NCI-H526 (cell line): ENCODE measurements at places on chromosomes 7 and 10.

DNA sequence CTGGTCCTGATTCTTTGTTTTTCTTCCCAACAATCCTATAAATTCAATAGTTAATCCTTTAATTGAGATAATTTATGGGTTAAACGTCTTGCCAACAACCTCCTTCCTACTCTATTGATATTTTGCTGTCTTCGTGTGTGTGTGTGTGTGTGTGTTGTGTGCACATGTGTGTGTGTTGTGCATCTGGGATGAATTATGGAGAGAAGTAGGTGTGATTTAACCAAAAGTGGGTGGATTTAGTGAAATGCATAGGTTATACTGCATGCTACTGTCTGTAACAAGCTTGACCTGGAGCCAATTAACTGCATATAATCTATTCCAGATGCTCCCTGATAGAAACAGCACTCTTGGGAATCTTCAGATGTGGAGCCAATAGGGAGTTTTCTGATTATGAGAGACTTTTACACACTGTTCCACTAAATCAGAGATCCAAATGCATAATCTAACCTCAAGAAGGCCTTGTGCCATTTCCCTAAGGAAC is 61.2 kb downstream of the SEMA3D start:
- no peak for DNase-seq

DNA sequence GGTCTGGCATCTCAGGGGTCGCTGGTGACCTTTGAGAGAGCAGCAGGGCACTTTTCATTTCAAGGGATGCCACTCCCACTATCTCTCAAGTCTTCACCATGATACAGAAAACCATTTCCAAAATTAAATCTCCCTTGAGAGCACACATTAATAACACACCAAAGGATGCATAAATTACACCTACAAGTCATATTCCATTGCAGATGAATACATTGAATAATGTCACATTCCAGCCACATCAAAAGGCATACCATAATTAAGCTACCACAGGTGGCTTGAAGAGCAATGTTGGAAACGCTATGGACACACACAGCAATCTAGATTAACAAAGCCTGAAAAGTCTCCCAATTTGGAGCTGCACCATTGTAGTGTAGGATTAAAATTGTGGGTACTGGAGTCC is 353.3 kb upstream of the ZMIZ1 start:
- no peak for DNase-seq

GRCh38 chr10:61869774-61870525 is 31.5 kb upstream of the ARID5B start:
- DNase-seq, result no peak

- no peak for DNase-seq
These were observed 318.3 kb upstream of the ZMIZ1 start for GRCh38 chr10:78750418-78750817.

- DNase-seq, result no peak
These were observed 387.1 kb downstream of the INHBA start for GRCh38 chr7:41315764-41316163.

DNA sequence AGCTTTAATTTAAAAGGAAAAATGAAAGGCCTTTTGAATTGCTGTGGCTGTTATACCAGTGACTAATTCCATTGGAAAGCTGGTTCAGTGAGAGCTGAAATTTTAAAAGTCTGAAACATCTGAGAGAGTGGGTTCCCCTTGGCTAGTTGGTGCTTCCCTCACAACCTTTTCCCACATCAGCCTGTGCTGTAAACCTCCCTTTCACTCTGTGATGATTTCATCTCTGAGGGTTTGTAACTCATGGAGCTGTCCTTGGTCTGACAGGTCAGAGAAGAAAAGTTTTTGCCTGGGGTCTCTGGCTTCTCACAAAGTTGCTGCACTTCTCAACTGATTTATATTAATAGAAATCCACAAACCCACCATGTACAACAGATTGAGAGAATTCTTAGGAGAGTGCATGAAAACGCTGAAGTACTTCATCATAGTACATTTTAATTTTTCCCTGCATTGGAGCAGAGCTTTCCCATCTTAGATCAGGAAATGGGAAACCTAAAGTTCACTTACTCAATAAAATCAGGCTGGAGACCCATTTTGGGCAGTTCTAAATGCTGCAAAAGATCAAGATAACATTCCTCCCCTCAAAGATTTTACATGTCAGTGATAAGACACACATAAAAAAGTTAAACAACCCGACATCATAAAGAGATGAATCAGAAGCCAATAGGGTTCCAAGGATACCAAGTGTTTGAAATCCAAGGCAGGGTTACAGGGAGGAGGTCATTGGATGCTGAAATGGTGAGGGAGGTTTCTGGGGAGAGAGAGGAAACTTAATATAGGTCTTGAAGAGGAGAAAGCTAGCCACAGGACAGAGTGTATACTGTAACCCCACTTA is 157.0 kb upstream of the MKLN1 start:
- DNase-seq, result no peak

GRCh38 chr7:127833641-127834040 is 181.6 kb downstream of the SND1 start:
- no peak for DNase-seq

- DNase-seq, result no peak
These were observed 302.3 kb upstream of the AUTS2 start for GRCh38 chr7:69295977-69296376.

DNA sequence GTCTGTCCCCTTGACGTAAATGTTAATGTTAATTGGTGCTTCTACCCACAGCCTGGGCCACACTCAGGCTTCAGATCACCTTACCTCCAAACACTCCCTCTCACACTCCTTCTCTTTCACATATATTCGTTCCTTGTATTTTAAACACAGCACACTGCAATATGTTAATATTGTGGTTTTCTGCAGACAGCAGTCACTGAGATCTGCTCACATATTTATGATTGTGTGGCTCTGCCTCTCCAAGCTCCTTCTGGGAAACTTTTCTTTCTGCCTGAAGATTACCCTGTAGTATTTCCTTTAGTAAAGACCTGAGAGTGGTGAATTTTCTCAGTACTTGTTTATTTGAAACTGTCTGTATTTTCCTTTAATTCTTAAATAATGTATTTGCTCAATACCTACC is 104.7 kb downstream of the VWC2 start:
- DNase-seq, result peak; percentile 76

DNA sequence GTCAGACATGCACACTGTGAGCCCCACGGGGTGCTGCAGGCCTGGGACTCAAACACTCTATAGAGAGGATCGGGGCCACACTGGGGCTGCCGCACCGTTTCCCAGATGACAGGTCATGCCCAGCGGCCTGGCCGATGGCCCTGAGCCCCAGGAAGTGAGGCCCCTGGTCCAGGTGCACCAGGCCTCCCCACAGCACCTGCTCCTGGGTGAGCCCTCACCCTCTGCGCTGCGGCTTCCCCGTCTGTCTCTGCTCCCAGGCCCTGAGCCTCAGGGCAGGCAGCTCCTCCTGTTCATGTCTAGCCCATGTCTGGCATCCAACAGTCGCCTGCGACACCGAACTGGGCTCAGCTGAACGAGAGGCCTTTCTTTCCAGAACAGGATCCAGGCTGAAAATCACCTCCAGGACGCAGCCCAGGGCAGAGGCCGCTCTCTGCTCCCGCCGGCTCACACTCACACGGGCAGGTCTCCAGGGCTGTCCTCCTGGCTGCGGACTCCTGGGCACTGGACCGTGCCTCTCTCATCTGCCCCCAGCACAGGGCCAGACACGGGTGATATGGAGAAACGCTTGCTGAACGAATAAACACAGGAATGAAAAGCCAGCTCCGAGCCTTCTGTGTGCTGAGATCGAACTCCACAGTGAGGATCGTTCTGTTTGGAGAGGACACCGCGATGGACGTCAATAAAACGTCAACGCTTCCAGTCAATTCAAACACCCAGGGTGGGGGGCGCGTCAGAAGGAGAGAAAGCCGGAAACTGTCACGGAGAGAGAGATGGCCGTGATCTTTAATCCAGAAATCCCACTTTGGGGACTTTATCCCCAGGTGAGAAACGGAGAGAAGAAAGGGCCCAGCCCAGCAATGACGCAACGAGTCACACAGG is 202.4 kb downstream of the ELFN1 start:
- no peak for DNase-seq

DNA sequence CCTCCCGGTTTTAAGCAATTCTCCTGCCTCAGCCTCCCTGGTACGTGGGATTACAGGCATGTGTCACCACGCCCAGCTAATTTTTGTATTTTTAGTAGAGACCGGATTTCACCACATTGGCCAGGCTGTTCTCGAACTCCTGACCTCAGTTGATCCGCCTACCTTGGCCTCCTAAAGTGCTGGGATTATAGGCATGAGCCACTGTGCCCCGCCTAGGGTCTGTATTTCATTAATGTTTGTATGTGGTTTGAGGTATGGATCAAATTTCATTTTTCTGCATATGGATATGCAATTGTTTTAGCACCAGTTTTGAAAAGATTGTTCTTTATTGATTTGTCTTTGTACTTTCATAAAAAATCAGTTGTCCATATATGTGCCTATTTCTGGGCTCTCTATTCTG is 26.0 kb downstream of the CYP26A1 start:
- DNase-seq, result no peak

- DNase-seq, result peak; percentile 49
These were observed 75.2 kb downstream of the PARD3 start for GRCh38 chr10:34739915-34740314.

DNA sequence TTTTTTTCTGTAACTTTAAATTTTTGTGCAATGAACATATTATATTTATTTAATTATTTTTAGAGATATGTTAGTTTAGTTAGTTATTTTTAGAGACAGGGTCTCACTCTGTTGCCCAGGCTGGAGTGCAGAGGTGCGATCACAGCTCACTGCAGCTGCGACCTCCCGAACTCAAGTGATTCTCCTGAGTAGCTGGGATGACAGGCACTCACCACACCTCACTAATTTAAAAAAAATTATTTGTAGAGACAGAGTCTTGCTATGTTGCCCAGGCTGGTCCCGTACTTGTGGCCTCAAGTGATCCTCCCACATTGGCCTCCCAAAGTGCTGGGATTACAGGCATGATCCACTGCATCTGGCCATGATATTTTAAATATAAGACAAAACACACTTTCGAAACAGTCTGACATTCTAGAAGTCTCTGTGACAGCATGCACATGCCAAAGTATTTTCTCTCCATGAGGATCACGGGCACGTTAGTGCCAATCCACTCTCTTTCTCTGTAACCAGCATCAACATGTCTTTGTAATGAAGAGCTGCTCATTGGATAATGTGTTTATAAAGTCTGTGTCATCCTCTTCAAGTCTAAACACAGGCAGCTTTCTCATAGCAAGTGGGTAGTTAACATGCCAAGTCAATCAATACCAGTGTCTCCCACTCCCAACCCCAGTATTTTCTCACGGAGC is 137.4 kb downstream of the GLI3 start:
- no peak for DNase-seq

GRCh38 chr10:59582058-59582457 is 127.6 kb downstream of the SLC16A9 start:
- no peak for DNase-seq

GRCh38 chr7:139720186-139720585 is 57.6 kb downstream of the HIPK2 start:
- peak; percentile 37 for DNase-seq

DNA sequence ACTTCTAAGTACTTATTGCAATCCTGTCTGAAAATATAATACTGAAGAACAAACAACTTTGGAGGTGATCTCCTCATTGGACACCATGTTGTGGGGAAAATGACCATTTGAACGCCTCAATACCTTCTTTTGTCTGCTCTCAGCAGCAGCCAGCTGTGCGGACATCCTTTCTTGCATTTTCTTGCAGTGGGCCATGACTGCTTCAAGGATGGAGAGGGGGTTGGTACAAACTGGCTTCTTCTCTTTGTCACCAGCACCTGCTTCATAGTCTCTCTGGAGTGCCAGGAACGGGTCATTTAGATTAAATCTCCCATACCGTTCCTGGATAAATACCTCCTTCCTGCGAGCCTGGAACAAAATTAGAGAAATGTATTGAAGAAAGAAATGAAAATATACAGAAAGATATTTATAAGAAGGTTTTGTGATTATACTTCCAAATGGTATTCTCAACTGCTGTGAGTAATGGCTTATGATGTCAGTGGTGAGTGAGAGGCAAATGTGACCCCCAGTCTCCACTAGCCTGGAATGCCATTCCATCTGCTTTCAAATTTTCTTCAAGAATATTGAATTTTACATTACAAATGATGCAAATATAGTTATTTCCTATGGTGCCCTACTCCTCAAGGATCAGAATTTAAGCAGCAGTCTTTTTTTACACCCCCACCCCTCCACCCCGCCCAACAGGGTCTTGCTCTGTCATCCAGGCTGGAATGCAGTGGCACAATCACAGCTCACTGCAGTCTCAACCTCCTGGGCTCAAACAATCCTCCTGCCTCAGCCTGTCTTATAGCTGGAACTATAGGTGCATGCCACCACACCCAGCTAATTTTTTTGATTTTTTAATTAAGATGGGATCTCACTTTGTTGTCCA is 62.4 kb downstream of the CTTNBP2 start:
- no peak for DNase-seq

- no peak for DNase-seq
These were observed 137.0 kb downstream of the SEMA3A start for GRCh38 chr7:84057576-84057975.

DNA sequence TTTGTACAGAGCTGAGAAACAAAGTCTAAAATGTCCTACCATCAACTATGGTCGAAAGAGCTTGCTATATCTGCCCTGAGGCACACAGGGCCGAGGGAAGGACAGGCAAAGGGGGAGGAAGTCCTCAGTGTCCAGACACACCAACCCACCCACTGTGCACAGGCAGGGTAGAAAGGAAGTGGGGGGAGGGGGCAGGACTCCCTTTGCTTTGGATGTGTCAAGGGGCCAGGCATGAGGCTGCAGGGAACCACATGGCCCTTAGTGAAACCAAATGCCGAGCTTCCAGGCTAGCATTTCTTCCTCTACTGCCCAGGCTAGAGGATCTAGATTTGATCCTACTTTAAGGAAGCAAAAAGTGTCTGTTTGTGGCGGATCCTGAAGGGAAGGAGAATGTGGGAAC is 28.6 kb downstream of the KCNH2 start:
- DNase-seq, result no peak

GRCh38 chr7:46164629-46165028 is 243.6 kb upstream of the IGFBP3 start:
- DNase-seq, result no peak

- no peak for DNase-seq
These were observed 94.6 kb upstream of the SMNDC1 start for GRCh38 chr10:110399106-110399964.

- no peak for DNase-seq
These were observed 58.5 kb downstream of the HSPA12A start for GRCh38 chr10:116683821-116684220.

GRCh38 chr7:2508327-2509215 is 11.0 kb upstream of the LFNG start:
- DNase-seq, result no peak

DNA sequence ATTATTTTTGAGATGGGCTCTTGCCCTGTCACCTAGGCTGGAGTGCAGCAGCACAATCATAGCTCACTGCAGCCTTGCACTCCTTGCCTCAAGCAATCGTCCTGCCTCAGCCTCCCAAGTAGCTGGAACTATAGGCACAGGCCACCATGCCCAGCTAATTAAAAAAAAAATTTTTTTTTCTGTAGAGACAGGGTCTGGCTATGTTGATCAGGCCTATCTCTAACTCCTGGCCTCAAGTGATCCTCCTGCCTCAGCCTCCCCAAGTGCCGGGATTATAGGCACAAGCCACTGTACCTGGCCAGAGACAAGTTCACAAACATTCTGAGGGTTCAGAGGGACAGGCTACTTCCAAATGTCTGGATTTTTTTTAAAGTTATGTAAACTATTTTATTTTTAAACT is 32.1 kb upstream of the PURB start:
- no peak for DNase-seq

- no peak for DNase-seq
These were observed 16.1 kb downstream of the KMT2C start for GRCh38 chr7:152419473-152420429.
